ENCODE measurements at places on chromosomes 6 and 20.

- DNase-seq, result no peak
Observed at GRCh38 chr6:112912416-112913101, 565.4 kb downstream of the RFPL4B start.

- no peak for DNase-seq
Observed at GRCh38 chr20:8952721-8953120, 116.2 kb upstream of the PLCB4 start.

DNA sequence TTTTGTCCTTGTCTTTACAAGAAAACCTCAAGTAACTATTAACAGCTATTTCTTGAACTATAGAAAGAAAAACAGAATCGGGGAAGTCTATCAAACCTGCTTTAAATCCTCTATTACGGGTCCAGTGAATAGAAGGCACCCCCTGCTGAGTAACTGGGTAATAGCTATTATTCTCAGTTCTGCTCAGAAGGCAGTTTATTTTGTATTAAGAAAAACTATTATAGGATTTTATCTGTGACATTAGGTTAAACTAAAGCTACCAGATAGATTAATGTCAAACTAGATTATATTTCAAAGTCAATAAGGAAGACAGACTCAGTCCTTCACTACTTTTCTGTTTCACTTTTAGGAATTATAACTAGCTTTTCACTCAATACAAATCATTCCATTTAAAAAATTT is 93.7 kb downstream of the DST start:
- no peak for DNase-seq

DNA sequence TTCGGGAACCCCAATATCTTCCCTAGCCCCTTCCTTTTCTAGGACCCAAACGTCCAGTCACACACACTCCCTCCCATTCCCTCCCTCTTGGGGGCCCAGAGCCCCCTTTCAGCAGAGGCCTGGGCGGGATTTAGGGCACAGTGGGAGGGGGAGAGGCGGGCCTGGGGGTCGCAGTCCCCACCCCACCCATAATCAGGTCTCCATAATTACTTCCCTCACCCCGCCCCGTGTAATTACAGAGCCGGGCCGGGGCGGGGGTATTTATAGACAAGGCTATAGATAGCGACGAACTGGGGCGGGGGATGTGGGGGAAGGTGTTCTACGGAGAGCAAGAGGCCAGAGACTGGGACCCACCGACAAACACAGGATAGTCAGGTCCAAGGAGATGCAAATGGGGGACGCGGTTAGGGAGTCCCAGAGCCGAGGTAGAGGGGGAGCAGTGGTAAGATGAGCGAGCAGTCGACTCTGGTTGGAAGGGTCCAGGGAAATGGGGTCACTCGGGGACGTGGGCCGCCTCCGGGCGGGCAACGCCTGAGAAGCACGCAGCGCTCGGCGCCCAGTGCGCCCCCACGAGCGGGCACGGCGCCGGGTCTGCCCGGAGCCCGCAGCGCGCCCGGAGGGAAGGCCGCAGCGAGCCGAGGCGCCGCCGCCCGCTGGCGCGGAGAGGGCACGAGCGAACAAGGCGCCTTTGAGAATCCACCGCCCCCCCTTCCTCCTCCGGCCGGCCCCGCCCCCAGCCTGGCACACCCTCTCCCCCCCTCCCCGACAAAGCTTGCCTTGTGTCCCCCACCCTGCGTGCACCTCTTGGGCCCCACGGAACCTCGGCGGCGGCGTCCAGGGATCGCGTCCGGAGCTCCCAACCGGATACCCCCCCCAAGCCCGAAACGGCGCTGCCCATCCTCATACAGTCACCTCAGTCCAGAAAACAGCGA is 670 bp upstream of the COL11A2 start:
- no peak for DNase-seq

- DNase-seq, result no peak
Observed at GRCh38 chr6:159680104-159680503, 12.9 kb downstream of the SOD2 start.

DNA sequence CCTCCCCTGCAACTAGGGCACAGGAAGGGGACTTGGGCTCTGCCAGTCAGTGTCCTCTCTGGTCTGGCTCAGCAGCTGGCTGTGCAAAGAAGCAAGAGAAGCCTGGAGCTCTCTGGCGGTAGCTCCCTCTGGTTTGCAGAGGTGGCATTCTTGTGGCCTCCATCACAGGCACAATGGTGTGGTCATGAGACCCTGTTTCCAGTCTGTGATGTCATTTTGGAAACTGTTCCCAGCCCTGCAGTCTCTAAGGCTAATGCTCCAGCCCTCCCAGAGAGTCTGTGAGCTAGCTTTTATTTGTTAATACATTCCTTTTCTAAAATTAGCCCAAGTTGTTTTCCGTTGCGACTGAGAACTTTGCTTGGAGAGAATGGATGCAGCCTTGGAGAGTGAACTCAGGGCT is 69.5 kb upstream of the FOXQ1 start:
- DNase-seq, result no peak

DNA sequence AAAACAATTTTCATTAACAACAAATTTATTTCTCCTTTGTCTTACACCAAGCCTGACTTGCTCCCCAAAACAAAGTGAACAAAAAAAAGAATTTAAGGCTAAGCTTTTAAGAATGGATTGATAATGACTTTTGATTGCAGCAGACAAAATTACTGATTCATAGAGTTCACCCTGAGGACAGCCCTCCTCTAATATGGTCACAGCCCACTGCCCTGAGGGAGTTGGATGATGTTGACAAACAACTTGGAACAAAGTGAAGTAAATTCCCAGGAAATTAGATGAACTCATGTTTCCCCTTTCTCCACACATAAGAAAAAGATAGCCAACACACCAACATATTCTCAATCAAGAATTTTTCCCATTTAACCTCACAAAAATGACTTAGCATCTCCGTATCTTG is 7.7 kb upstream of the ISM1 start:
- DNase-seq, result no peak

Data from pancreas (tissue), 10 donors.